Right kidney (tissue), 9 donors: ENCODE measurements at places on chromosomes 11 and 22.

DNA sequence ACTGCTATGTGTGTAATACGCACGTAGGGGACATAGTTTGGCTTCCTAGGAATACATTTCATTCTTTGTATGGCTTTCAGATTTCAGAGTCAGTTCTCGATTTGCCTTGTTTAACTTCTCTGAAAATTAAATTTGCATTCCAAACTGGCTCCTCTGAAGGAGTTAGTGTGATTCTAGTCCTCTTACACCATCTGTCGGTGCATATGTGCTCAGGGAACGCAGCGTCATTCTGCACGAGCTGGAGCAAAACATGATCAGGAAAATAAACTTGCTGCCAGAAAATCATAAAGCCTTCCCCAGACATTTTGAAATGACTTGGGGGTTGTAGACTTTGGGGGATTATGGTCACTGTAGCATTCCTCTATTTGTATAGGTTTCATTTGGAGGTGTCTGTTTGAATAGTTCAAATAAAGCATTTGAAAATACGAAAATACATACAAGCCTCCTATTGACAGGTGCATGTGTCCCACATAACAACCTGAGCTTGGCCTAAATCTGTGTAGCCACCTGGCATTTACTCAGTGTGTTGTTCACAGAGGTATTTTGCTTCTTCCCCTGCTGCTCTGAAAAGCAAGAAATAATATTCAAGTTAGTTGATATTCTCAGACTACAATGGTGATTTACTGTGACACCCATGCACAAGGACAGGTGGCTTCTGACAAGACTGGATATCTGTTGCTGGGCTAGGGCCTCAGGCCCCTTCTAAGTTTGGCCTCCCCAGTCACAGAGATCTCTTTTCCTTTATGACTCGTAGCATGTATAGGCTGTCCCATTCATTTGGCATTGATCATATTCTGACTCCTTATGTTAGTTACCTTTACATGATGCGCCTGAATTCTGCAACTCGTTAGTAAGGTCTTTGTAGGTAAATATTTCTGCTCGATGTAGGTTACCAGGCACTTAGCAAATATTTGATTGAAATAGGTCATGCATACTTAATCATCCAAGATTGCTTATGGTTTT lies 81.6 kb upstream of the SORL1-AS1 start:
- DNase-seq = no peak

GRCh38 chr11:73359930-73360742 lies 16.1 kb upstream of the RELT start:
- DNase-seq = no peak

DNA sequence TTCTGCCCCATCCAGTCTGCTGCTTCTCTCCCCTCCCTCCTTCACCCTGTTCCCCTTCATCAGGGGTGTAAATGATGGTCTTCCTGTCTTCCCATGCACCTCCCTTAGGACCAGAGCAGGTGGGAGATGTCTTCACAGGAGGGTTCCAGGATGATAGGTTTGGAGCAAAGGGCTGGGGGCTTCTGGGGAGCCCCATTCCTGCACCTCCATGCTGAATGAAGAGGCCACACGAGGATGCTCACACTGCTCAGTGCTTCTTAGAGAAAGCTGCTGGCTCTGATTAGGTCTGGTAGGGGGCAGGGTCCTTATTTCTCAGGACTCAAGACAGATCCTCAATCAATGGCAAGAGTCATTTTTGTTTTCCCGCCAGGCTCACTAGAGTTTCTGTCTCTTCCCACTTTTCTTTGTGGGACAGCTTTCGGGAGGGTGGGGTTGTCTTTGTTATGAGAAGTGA lies 41.1 kb downstream of the BCR start:
- DNase-seq = no peak

GRCh38 chr11:62129590-62130282 lies 5.9 kb downstream of the INCENP start:
- no peak for DNase-seq

DNA sequence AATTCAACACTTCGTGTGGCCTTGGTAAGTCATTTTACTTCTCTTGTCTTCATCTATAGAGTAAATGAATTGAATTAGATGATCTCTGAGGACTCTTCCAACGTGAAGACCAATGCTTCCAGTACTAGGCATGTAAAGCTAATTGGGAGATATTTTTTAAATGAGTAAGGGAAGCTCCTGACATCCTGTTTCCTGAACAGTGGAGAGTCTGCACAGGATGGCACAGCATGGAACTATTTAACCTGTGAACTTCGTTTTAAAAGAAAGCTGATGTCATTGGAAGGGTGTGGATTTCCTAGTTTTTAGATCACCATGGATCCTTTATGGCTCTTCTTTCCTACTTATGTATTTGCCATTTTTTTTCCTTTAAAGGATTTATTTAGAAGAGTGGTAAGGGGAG lies 48.4 kb upstream of the HSD17B12 start:
- DNase-seq = no peak

GRCh38 chr11:68015467-68015866 lies 5.3 kb downstream of the ALDH3B1 start:
- DNase-seq = no peak

- DNase-seq = no peak
These were observed 25.7 kb upstream of the CTR9 start for GRCh38 chr11:10725114-10725906.

DNA sequence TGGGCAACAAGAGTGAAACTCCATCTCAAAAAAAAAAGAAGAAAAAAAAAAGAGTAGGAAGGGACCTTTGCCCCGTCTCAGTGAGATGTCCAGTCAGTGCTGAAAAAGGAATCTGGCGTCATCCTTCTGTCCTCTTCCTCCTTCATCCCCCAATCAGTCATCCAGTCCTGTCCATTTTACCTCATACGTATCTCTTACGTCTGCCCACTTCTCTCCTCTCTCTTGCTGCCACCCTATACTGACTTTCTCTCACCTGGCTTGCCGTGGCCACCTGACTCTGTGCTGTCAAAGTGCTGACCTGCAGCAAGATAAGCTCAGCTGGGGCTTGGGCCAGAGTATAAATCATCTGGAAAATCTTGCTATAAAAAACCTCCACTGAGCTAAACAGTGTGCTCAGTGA lies 13.6 kb downstream of the SEPTIN3 start:
- DNase-seq = no peak

GRCh38 chr22:27438271-27438980 lies 363.1 kb downstream of the MN1 start:
- peak; percentile 59 for DNase-seq

DNA sequence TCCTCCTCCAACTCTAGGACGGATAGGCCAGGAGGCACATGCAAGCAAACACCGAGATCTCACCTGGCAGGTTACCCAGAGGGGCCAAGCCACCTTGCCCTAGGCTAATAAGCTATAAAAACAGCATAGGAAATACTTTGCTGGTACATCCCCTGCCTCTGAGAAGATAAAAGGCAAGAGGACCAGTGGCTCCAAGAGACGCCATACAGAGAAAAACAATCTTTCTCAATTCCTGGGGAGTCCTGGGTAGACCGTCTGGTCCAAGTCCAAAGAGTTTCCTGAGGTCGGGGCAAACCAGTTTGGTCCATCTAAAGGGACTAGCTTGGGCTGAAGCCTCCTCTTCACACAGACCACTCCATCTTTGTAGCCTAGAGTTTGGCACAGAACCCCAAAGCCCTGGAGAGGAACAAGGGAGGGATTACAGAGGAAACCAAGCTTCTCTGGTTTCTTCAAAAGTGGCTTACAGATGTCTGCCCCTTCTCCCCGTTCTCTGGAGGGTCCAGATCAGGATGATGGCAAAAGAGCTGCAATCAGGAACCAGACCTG lies 40.4 kb downstream of the NUMA1 start:
- DNase-seq = peak; percentile 33

GRCh38 chr11:64656862-64657261 lies 65.8 kb downstream of the SLC22A12 start:
- no peak for DNase-seq

GRCh38 chr11:87298155-87298554 lies 260.4 kb downstream of the TMEM135 start:
- no peak for DNase-seq

DNA sequence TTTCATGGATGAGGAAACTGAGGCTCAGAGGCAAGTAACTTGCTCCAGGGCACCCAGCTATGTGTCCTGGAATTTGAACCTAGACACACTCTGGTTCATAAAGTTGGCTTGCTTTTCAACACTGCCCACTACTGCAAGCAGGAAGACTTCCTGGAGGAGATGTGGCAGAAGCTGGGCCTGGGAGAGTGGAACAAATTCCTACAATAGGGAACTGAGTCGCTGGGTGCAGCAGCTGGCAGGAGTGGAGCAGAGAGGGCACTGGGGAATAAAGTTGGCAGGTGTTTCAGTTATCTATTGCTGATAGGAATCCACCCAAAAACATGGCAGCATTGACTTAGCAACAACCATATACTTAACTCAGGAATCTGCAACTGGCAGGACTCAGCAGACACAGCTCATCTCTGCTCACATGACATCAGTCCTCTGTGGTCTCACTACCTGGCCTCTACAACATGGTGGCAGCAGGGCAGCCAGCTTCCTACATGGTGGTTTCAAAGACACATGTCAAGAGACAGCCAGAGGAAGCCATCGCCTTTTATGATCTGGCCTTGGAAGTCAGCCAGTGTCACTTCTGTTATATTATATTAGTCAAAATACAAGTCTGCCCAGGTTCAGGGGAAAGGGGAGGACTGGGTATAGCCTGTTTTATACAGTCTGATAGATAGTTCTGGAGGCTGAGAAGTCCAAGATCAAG lies 10.6 kb upstream of the CARD10 start:
- no peak for DNase-seq

- DNase-seq = no peak
These were observed 99.9 kb upstream of the CD44 start for GRCh38 chr11:35039076-35039475.

DNA sequence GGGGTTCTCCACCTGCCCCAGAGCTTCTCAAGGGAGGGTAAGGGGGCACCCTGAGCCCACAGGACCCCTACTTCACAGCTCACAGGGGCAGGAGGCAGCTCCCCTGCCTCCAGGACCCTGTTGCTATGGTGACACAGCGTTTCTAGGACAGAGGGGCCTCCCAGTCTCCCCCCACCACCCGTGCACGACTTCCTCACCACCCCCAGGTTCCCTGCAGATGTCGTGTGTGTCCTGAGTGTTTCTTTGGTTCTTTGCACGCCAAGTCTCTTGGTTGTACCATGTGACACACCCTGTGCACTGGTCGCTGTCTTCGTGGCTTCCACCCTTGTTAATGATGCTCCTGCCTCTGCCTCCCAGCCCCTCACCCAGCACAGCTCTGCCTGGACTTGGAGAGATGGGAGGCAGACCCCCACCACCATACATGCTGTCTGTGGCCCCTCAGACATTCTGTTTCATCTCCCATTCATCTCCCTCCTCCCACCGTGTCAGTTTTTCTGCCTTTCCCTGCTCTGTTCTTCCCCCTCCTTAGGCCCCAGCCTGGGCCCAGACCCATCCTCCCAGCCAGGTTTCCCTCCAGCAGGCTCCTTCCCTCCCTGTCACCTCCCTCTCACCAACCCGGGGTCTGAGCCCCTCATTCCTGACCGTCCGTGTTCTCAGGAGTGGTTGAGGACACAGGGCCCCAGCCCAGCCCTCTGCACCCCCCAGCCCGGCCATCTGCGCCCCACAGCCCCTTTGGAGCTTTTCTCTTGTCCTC lies 24.5 kb upstream of the RAB1B start:
- DNase-seq = no peak

DNA sequence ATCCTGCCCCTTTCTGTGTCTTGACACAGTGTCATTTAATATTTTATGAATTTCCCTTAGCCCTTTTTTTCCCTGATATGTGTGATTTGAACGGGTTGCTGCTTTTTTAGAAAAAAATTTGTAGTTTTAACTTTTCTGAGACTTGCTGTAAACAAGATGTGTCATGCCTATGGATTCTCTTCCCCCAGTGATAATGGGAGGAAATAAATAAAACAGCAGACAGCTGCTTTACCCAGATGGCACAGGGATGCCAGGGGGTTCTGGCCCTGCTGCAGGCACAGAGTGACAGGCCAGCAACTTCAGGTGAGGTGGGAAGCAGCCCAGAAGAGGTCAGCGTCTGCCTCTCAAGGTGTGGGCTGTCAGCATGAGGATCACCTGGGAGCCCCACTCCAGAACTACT lies 266.9 kb downstream of the KIRREL3 start:
- no peak for DNase-seq

GRCh38 chr11:64204464-64204989 lies 2.0 kb upstream of the FERMT3 start:
- peak; percentile 65 for DNase-seq

GRCh38 chr11:47399860-47400767 lies 8.3 kb upstream of the SLC39A13 start:
- peak; percentile 71 for DNase-seq

- DNase-seq = no peak
These were observed 13.6 kb downstream of the MAML2 start for GRCh38 chr11:96329419-96329818.

GRCh38 chr11:117011541-117011898 lies 86.7 kb downstream of the SIK3 start:
- DNase-seq = no peak

DNA sequence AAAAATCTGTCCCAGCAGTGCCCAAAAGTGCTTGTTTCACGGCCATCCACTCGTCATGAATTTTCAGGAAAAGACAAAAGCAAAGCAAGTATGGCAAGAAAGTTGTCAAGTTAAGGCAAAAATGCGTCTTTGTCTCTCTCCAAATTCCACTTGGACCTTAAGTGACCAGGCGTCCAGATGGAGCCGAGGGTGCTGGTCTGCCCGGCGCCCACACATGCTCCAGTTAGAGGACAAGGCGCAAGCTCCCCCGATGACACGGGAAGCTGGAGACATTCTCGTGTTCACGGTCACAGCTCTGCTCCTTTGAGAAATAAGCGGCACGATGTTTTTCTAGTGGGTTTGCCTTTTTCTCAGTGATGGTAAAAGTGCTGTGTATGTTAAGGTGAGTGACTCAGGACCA lies 219.0 kb downstream of the BRD1 start:
- no peak for DNase-seq

GRCh38 chr11:134557571-134558257 lies 145.7 kb upstream of the B3GAT1 start:
- DNase-seq = no peak

- DNase-seq = no peak
These were observed 67.1 kb downstream of the MYEOV start for GRCh38 chr11:69361048-69361447.

DNA sequence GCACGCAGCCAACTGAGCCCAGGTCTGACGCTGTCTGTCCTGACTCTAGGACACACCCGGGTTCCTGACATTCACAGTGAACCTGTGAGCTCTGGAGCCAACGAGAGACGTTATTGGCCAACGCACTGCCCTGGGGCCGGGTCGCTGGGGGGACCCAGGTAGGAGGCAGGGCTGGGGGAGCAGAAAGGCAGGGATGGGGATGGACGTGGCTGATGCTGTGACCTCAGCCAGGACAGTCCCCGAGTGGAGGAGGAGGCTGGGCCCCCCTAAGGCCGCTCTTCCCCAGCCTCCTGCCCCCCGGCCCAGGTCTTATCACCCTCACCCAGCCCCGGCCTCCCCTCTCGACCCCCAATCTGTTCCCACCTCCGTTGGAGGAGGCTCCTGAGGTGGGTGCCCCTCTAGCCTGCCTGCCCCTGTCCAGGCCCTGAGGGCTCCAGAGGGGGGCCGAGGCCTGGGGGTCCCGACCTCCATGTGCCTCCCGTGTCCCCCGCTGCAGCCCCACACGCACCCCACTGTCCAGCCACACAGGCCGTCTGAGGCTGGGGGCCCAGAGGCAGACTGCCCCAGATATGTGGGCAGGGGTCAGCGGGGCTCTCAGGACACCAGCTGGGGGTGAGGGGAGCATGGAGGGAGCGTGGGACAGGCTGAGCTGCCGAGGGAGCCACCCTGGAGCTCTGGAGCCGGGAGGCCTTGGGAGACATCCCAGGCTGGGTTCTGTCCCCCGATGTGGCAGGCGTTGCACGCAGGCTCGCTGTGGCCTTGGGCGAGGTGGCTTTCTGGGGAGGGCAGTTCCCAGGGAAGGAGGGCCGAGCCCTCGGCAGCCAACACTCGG lies 29.2 kb upstream of the MUC5AC start:
- no peak for DNase-seq
